SW 1271 (cell line): ENCODE measurements at places on chromosomes 1 and 21.

DNA sequence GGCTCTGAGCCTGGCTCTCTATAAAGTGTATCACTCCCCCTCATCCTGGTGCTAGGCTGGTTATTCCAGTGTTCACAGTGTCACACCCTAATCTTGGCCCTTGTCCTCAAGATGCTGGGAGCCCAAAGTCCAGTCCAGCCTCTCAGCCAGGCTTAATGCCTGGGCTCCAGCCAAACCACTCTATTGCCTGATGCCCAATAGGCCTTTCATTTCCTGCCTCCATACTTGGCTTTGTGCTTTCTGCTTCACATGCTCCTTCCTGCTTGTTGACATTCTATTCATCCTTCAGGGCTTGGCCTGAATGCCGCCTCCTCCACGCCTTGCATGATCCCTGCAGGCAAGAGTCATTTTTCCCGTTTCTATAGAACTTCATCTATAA is 1.7 kb downstream of the KLHDC8A start:
- DNase-seq, result no peak

DNA sequence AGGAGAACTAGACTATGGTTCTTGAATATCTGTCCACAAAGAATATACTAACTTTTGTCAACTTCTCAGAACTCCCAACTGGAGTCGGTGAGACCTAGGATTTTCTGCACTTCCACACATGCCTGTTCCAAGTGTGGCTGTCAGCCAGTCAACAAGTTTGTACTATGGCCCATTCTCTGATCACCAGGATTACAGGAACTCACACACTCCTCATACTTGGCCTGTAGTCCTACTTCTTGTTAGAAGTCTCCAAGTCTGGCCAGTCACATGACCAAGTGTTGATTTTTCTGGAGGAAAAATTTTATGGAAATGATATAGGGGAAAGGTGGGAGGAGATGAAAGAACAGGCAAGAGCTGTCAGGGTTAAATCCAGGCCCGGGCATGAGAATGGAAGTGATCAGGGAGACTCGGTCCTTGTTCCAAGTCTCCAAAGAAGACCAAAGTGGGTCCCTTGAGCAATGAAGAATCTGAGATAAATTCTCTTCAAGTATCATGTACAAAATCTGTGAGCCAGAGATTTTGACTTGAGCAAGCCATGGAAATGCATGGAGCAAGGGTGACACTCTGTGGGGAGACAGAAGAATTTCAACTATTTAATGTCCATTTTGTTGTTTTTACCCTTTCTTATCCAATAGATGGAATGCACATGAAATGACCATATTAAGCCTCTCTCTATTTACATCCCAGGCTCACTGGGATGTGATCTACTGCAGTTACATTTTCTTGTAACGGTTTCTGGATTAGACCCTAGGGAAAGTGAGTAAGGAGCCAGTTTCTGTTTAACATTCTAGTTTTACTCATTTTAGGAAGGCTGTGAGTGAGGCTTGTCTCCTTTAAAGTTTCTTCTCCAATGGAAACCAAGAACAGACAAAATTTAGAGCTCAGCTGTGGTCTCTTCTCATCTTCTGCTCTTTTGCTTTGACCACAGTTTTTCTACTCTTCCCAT is 320.9 kb downstream of the ASTN1 start:
- DNase-seq, result no peak

DNA sequence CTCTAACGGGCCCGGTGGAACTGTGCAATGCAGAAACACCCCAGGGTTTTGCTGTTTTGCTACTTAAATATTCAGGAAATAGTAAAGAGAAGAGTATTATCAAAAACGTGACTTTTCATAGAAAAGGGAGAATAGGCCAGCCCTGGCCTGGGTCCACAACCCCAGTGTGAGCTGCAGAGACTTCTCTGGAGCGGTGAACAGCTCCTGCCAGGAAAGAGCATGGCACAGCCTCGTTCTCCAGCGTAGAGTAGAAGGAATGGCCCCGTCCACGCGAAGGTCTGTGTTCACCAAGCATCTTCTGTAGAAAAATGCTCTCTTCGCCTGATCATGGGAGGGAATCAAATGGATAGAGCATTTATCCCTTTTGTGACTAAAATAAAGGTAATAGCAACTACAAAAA is 51.4 kb downstream of the PDE9A start:
- no peak for DNase-seq

DNA sequence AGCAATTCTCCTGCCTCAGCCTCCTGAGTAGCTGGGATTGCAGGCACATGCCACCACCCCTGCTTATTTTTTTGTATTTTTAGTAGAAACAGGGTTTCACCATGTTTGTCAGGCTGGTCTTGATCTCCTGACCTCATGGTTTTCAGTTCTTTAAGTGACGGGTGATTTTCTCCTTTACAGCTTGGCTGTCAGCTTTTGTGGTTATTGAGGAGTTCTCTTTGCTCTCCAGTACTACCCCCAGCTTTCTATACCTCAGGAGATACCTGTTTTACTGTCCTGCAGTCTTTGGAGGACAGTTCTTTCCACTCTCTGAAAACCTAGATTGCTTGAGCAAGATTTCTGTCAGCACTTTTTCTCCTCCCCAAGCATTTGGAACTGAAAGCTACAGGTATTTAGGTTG is 45.9 kb upstream of the EGLN1 start:
- no peak for DNase-seq

DNA sequence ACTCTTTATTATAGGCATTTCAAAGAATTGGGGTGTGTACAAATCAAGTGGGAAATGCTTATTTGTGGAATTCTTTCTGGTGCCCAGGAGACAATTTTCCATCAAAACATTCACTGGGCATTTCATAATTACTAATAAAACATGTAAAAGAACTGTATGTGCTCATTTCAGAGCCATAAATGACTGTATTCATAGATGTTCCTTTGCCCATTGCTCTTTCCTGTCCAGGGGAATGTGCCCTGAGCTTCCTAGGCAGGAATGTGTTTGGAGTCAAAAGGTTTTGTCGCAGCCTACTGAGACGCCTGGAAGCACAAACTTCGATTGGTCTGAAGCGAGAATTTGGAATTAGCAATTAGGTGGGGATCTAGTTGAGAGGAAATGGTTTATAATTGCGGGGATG is 43.7 kb upstream of the EXOSC10 start:
- DNase-seq, result no peak

GRCh38 chr1:230745071-230745470 is 2.1 kb upstream of the CAPN9 start:
- DNase-seq, result no peak
